ENCODE measurements at places on chromosomes 5 and 9. TPM values are rescaled to one million over a fixed set of nuclear protein-coding genes. Genes with fewer than 3 reads are reported as not detected.

The FOXD4L5 gene
- under 0.01 TPM for total RNA-seq

The IL4 gene
- not detected for total RNA-seq

The TSSK1B gene
- under 0.01 TPM for total RNA-seq

The FOXD1 gene
- total RNA-seq = 13.0 TPM

The IRX4 gene
- total RNA-seq = 4.8 TPM

The FSTL4 gene
- total RNA-seq = 0.34 TPM

The OSMR gene
- 161 TPM for total RNA-seq

The LCP2 gene
- not detected for total RNA-seq

The PDE6A gene
- not detected for total RNA-seq

The GARNL3 gene
- total RNA-seq = 3.4 TPM

The ANKRD31 gene
- total RNA-seq = 0.34 TPM

The ADCY2 gene
- 0.07 TPM for total RNA-seq

The MSX2 gene
- 0.21 TPM for total RNA-seq

The LAMC3 gene
- total RNA-seq = not detected

The OTP gene
- total RNA-seq = not detected

The CKMT2 gene
- 0.36 TPM for total RNA-seq

The DBH gene
- total RNA-seq = not detected

The GAPVD1 gene
- total RNA-seq = 82.9 TPM

The KIF12 gene
- total RNA-seq = under 0.01 TPM

The SLC45A2 gene
- 0.14 TPM for total RNA-seq

The GNE gene
- total RNA-seq = 15.2 TPM

The ZNG1C gene
- total RNA-seq = 41.4 TPM

The NDUFS4 gene
- total RNA-seq = 94.2 TPM

The CATSPER3 gene
- total RNA-seq = 0.21 TPM

The SHISAL2B gene
- total RNA-seq = not detected

The TCERG1 gene
- 39.3 TPM for total RNA-seq

The ANKRD55 gene
- not detected for total RNA-seq

The PCDHGA5 gene
- 0.64 TPM for total RNA-seq

The SLC6A3 gene
- not detected for total RNA-seq

The KLF4 gene
- 81.6 TPM for total RNA-seq

The SH3GL2 gene
- total RNA-seq = under 0.01 TPM

The INSL6 gene
- not detected for total RNA-seq

The ADGRV1 gene
- total RNA-seq = 3.1 TPM

The SLC23A1 gene
- total RNA-seq = under 0.01 TPM

The CDH6 gene
- total RNA-seq = 0.14 TPM

The NR3C1 gene
- 47.6 TPM for total RNA-seq

The ANKHD1 gene
- total RNA-seq = 114 TPM

The FAM153A gene
- total RNA-seq = under 0.01 TPM

The CDC20B gene
- total RNA-seq = under 0.01 TPM

The SLC6A19 gene
- not detected for total RNA-seq

The GLRA1 gene
- total RNA-seq = not detected

The ZCCHC7 gene
- 25.3 TPM for total RNA-seq

The WWC1 gene
- total RNA-seq = 27.7 TPM

The ARID3C gene
- total RNA-seq = 0.50 TPM

The NUTM2F gene
- total RNA-seq = not detected

The CYSRT1 gene
- total RNA-seq = 1.6 TPM

The LRRC70 gene
- total RNA-seq = 1.9 TPM

Measured in nasal cavity respiratory epithelium epithelial cell of viscerocranial mucosa (primary cell).